Suppressor macrophage (primary cell): ENCODE measurements at places on chromosomes 3 and 15.

DNA sequence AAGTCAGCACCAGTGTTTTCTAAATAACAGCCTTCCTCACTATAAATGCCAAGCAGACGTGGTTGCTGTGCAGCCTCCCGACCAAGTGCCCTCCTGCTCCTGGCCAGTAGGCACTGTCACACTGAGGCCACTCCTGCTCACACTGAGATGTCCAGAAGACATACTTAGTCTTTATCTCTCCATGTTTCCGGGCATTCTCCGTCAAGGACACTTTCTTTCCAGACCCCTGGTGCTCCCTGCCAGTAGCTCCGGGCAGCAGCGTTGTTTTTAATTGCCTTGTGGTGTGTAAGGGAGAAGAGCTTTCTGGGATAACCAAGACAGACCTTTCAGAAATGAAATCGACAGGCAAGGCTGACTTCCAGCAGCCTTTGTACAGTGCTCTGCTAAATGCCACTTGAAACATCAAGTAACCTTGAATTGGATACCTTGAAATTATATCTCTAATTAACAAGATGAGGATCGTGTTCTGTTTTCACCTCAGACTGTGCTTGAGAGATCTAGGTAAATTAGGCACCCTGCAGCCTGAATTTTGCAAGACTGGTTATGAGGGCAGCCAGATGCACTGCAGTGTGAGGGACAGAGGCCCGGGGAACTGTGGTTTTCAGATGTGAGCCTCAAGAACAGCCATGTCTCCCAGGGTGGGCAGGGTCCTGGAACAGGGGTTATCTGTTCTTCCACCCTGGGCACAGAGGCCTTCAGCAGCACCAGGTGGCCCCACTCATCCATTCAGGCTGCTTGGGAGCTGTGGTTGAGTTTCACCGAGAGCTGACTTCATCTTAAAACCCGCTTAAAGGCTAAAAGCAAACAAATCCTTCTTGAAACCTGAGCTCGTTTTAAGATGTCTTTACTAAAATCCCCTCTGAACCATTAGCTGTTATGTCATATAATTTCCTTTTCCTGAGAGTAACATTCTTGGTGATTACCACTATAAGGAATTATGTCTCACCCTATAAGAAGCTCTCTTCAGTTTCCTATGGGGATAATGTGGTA, 105.5 kb upstream of the IL12A start:
- DNase-seq: no peak

DNA sequence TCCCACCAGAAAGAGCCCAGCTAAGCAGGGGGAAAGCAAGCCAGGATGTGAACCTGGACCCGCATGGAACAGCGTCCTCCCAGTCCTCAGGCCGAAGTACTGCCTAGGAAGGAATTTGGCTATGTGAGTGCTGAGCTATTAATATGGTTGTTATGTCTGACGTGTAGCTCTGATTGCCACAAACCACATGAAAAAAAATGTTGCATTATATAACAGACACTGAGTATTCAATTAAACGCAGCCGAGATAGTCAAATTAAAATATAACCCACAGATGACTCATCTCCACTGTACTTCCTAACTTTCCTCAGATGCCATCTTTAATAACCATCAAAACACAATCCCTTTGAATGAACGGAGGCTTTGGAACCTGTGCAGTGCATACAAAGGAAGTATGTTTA, 111.1 kb downstream of the GABRB3 start:
- DNase-seq: no peak

DNA sequence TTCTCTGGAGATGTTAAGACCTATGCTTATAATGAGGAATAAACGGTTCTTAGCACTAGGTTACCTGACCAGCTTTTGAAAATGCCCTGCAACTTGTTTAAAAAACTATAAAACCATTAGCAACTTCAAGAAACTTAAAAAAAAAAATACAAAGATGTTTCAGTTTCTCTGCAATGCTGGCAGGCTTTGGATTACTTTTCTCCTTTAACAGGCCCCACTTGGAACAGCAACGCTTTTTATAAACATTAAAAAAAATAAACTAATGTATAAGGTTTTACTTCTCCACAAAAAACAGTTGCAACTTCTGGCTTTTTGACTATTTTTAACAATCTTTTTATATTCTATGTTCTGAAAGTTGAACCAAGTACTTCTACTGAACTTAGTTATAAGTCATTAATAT, 1006.7 kb downstream of the ROBO1 start:
- DNase-seq: no peak

DNA sequence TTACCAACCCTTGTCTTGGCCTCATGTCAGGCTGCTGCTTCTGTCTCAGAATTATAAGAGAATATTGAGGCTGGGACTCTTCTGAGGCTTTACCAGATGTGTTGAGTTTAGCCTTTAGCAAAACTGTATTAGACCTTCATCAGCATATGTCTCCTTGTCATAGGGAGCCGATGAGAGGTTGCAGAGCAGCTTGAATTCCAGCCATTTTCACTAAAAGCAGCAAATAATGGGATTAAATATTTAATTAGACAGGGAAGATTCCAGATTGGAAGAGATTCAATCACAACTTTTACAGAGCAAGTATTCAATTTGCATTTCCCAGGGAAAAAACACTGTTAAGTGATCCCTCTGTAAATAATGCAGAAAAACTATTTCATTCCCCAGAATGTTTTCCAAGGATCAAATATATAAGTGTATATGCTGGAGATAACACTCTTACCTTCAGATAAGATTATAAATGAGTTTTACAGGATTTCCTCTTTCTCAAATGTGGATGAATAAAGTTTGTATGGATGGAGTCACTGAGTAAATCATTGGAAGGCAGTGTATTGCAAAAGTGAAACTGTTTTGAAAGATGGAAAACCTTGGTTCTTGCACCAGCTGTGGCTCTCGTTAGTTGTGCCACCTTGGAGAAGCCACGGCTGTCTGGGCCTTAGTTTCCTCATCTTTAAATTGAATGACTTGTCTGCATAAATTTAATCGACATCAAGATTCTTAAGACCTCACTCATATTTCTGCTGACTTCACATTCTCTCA, 466.4 kb upstream of the SGO1 start:
- DNase-seq: no peak

DNA sequence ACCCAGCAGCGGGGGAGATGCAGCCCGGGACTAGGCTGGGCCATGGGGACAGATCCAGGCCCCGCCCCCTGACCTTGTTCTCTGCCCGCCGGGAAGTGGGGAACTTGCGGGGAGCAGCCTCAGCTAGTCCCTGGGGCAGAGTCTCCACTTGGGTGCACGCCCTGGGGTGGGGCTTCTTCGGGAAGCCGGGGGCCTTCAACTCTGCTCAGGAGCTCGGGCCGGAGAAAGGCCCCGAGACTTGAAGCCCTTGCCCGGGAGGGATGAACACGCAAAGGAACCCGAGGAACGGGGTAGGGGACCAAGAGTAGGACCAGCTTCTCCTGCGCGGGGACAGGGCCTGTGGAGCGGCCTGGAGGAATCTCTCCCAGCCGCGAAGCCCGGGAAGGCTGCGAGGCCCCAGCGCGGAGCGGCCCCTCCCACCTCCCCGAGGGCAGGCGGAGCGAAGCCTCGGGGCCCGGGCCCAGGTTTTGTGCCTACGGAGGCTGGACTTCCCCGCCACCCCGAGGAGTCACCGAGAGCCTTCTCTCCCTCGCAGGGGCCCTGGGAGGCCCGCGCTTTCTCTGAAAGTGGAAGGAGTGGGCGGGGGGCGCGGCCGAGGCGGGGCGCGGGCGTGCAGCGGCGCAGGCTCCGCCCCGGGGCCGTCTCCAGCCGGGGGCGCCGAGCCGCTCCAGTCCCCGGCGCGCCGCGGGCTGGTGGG, at the start of gene ITPKA:
TSS of gene ITPKA (plus strand) at position 670 of the 697 bp plus-strand sequence. CDS start 54 bp downstream, outside the sequence.
- peak; percentile 90 for DNase-seq

DNA sequence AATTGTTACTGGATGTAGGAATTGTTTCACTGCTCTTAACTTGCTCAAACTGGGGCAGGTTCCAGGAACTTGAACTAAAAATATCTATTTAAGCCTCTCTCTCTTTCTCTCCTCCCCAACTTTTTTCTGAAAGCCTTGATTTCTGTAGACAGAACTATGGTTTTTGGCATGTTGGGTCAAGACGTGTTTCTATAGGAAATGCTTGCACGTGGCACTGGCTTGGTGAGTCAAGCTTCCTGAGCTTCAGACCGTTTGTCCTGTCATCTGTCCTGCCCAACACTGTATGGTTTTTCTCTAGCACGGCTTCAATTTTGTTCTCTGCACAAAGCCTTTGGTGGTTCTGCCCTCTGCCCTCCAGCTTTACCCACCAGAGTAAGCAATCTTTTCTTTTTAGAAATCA, 13.5 kb downstream of the EAF1 start:
- DNase-seq: peak; percentile 63

GRCh38 chr3:40504636-40505430, 1.0 kb upstream of the ZNF620 start:
- peak; percentile 75 for DNase-seq

DNA sequence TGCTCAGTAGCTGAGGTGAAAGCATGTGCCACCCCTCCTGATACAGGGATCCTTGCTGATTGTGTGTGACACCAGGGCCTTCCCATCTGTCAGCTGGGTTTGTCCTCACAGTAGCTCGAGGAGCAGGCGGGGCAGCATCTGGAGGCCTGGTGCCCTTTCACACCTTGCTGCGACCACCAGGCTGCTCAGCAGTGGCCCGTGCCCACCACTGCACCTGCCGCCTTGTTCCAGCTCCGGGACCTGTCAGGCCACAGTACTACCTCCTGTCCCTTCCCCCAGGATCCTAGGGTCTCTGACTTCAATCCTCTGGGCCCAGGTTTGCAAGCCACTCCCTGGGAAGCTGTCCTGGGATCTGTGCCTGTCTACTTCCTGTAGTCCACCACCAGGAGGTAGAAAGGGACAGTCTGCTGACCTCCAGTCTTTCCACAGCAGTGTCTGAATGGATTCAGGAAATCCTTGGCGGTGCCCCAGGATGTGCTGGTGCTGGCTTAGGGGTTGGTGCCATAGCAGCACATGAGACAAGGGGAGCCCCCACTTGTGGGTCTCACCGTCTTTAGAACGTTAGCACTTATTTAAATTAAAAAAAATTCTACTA, 27.5 kb downstream of the APBA2 start:
- DNase-seq: no peak

GRCh38 chr3:34200576-34200975, 402.1 kb downstream of the PDCD6IP start:
- DNase-seq: no peak

DNA sequence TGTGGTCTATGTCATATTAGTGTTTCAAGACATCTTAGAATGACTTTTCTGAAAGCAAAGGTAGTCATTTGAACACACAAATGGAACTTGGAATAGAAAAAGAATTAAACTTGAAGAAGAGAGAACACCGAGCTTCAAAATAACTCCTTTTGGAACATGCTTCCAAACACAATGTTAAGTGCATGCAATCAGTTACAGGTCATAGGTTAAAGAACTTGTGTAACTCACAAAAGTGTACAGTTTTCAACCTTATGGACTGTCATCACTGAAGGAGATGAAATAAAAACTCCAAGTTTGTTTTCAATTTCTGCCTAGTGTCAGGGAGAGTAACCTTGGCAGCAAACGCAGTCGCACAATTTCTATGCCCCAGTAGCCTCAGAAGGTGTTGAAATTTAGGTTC, 192.9 kb upstream of the NECTIN3 start:
- DNase-seq: no peak

GRCh38 chr3:1197051-1197450, 104.2 kb downstream of the CNTN6 start:
- DNase-seq: no peak

GRCh38 chr3:24793896-24794295, 299.2 kb upstream of the THRB start:
- no peak for DNase-seq

- DNase-seq: no peak
These were observed 636.9 kb downstream of the TAFA4 start for GRCh38 chr3:68295457-68295856.

GRCh38 chr3:115658032-115658336, 34.7 kb downstream of the GAP43 start:
- no peak for DNase-seq

DNA sequence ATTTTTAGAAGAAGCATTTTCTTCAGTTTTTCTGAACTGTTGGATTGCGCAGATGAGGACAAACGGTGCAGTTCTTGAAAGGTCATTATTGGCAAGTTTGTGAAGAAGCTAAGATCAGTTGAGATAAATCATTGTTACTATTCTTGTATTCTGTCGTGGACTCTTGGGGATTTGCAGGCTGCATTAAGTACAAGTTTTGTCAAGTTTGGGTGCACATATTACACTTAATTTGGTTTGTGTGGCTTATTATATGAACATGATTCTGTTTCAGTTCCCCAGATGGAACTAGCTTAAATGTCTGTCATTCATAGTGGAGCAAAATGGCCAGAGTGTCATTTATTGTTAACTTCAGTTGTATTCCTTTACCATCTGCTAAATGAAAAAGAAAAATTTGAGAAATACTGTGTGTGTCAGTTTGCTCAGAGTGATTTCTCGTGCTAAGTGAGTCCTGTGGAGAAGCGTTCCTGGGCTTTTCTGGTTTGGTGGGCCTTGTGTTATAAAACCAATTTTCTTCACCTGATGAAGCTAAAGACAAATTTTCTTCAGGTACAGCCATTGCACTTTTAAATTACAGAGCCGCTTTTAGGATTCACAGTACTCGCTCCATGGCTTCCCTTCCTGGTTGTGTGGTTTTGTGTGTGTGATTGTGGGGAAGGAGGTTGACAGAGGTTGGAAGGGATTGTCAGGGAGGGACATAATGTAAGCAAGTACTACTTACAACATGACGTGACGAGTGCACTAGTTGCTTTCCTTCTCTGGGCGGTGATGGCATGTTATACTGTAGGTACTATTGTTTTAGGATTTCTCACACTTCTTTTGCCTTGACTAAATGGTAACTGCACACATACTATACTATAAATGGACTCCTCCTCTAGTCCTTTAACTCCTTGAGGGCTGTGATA, 1.7 kb downstream of the AKAP13 start:
- DNase-seq: no peak

DNA sequence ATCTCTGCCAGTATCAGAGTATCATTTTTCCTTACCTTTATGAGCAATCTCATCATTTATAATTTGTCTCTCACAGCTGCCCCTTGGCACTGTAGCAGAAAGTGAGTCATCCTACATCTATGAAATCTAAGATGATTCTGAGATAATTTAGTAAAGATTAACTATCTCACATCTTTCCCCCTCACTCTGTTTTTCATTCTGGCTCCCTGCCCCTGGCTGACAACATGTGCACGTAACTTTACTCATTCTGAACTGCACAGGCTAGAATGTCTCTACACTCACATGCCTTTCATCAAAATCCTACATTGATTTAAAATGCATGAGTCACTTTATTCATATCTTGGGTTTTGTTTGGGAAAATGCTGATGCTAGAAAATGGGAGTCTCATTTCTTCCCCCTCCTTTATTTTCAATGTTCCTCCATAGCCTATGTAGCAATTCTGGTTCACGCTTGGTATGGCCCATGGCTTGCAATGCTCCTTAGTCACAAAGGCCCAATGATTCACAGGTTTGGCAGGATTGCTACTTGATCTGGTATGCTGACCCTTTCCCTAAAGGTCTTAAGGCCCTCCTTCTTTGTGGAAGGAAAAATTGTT, 838.5 kb downstream of the TUSC7 start:
- DNase-seq: no peak

DNA sequence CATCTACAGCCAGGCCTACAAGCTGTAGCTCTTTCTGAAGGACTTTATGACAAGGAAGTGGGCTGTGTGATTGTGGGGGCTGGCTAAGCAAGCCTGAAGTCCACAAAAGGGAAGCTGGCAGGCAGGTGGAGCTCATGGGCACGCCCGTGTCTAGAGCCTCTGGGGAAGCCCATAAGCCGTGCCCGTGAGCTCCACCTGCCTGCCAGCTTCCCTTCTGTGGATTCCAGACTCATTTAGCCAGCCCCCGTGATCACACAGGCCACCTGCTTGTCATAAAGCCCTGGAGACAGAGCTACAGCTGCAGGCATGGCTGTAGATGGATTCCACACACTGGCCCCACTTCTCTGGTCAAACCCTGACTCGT, 15.2 kb downstream of the EFCC1 start:
- peak; percentile 32 for DNase-seq
